ENCODE measurements at places on chromosomes 11 and 22. TPM values are rescaled to one million over a fixed set of nuclear protein-coding genes. Genes with fewer than 3 reads are reported as not detected.

DNA sequence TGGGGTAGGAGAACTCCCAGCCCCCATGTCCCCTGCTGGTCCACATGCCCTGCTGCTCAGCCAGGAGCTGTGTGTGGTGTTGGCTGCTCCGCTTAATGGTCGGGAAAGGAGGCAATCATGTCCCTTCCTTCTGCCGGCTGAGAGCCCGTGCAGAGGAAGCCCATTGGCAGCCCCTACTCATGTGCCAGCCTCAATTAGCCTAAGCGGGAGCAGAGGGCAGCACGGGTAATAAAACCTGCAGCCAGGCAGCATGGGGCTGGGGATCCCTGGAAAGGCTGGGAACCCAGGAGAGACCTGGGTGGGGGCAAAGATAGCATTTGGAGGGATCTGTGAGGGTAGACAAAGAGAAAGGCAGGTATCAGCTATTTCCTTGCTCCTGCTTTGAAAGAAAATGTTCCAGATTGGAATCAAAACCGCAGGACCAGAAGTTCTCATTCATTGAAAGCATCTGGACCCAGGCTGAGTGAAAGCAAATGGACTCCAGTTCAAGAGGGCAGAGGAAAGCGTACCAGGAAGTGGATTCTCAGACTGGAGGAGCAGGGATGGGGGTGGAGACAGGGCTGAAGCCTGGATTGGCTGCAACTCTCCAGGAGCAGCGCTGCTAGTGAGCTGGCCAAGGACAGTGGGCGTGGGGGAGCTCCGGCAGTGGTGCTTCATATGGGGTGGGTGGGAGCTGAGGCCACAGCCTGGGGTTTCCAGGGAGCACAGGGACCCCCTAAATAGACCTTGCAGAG is 103.4 kb upstream of the NECTIN1 start:
- H3K4me3 ChIP-seq, result no peak overlapping the region
- no peaks in the 10 kb centered on the region for H3K4me1 ChIP-seq
- DNase-seq, result no peak
- no peak overlapping the region for H3K27ac ChIP-seq
- H3K27me3 ChIP-seq, result peaks cover 35% of the 10 kb centered on the region
- H3K36me3 ChIP-seq, result no peaks in the 10 kb centered on the region

DNA sequence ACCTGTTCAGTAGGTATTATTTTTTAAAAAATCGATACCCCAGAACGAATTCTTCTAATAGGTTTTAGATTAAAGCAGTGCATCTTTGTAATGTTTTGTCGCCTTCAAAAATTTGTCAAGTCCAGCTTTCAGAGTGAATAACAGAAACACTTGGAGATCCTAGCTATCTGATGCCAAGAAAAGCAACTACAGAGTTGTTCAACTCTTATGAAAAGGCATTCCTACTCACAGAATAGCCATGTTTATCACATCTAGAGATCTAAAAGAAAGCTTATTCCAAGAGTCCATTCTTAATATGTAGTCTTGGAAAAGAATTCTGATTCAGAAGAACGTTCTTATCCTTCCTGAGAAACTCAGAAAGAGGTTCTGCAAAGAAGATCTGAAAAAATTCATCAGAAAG is 268.5 kb downstream of the TTC28 start:
- H3K27me3 ChIP-seq, result peaks cover 39% of the 10 kb centered on the region
- H3K36me3 ChIP-seq, result no peaks in the 10 kb centered on the region
- H3K27ac ChIP-seq, result no peak overlapping the region
- DNase-seq, result no peak

Gene CPT1B
- 87.6 TPM for total RNA-seq

DNA sequence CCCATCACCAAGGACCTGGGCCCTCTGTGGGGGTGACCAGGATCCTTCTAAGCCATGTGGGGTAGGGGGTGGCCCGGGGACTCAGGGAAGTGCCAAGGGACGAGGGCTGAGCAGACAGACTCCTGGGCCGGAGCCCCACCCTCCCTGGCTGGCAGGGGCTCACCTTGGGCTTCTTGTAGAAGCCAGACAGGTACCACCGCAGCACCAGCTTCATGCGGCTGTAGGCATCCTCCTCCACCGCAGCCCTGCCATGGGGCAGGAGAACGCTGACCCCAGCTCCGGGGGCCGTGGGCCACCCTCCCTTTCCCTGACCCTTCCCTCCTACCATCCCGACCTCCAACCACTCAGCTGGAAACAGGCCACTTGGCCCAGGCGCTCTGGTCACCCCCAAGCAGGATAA is 45.9 kb upstream of the CARS1 start:
- no peaks in the 10 kb centered on the region for H3K27me3 ChIP-seq
- no peaks in the 10 kb centered on the region for H3K36me3 ChIP-seq
- peaks cover 17% of the 10 kb centered on the region for H3K4me1 ChIP-seq
- no peak overlapping the region for H3K4me3 ChIP-seq
- no peak for DNase-seq

Gene TRPM5
- total RNA-seq, result not detected

- peaks cover 1% of the 10 kb centered on the region for H3K27me3 ChIP-seq
- no peaks in the 10 kb centered on the region for H3K36me3 ChIP-seq
- DNase-seq, result no peak
- H3K27ac ChIP-seq, result no peak overlapping the region
- H3K4me3 ChIP-seq, result no peak overlapping the region
Observed at GRCh38 chr22:44369293-44369661, 56.5 kb upstream of the SHISAL1 start.

GRCh38 chr11:117290809-117291396 is at the start of gene BACE1-AS:
Gene BACE1-AS (plus strand): TSS chr11:117291346.
- H3K36me3 ChIP-seq, result peaks cover 4% of the 10 kb centered on the region
- no peak for DNase-seq
- no peaks in the 10 kb centered on the region for H3K27me3 ChIP-seq

All from activated CD8-positive, alpha-beta memory T cell treated with anti-CD3 and anti-CD28 coated beads, Interleukin-2, amount 10 ng/mL, durations not matched to agents 7 days and 5 days (primary cell).